ENCODE measurements at places on chromosomes 3 and 15.
A peak's percentile ranks its signal among the peaks of the same experiment; 100 is the strongest.

DNA sequence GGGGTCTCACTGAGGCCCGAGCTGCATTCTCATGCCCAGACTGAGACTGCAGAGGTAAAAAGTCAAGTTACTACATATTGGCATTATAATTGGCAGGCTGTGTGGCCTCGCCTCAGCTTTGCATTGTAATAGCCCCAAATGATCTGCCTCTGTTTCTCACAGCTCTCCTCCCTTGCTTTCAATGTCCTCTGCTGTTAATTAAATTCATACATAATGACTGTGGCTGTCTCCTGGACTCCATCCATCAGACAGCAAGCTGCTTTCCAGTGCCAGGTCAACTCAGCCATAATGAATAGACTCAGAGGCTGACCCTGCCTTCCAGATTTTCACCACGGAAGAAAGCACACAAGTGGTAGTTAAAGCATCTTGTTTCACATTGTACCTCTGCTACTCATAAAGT is 7.6 kb upstream of the RTP4 start:
- DNase-seq = no peak

- no peak for DNase-seq
These were observed 48.8 kb downstream of the EPHA6 start for GRCh38 chr3:96863129-96863740.

- DNase-seq = no peak
These were observed 6.7 kb downstream of the CA12 start for GRCh38 chr15:63374686-63375520.

DNA sequence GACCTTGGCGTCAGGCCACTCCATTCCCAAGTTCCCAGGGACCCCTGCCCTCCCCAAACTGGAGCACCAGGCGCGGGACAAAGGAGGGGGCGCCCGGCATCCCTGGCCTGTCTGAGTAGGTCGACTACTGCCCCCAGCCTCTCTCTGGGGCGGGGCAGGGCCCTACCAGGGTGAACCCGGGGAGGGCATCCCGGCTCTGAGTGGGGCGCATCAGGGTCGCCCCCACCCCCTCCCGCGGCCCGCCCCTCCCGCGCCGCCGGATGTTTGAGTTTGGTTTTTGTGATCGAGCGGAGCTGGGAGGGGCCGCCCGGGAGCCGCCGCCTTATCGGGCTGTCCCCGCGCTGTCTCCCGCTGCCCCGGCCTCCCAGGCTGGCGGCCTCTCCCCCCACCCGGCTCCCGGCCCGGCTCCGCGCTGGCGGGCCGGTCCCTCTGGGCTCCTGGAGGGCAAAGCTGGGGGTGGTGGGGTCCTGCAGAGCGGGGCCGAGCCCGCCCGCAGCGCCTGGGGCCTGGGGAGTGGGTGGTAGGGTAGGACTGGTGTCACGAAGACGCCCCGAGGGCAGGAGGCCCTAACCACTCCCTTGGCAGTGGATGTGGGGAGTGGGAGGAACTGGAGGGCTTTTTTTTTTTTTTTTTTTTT is 47.2 kb upstream of the SMAD6 start:
- no peak for DNase-seq

DNA sequence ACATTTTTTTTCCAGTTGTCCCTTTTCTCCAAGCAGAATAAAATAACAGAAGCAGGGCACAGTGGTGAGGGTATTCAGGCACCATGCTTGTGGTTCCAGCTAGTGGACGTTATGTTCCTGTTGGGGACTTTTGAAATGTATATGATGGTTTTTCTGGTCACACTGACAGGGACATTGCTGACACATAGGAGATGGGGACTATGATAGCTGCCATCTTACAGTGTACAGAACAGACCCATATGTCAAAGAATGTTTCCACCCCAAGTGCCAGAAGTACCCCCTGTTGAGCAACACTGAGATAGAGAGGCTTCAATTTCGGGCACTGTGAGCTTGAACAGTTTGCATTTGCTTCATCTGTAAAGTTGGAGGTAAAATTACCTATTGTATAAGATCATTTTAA is 38.6 kb downstream of the MCTP2 start:
- no peak for DNase-seq

- no peak for DNase-seq
These were observed 182.9 kb upstream of the FEZF2 start for GRCh38 chr3:62556121-62556815.

GRCh38 chr3:171198781-171199472 is 172.4 kb upstream of the SLC2A2 start:
- DNase-seq = no peak

DNA sequence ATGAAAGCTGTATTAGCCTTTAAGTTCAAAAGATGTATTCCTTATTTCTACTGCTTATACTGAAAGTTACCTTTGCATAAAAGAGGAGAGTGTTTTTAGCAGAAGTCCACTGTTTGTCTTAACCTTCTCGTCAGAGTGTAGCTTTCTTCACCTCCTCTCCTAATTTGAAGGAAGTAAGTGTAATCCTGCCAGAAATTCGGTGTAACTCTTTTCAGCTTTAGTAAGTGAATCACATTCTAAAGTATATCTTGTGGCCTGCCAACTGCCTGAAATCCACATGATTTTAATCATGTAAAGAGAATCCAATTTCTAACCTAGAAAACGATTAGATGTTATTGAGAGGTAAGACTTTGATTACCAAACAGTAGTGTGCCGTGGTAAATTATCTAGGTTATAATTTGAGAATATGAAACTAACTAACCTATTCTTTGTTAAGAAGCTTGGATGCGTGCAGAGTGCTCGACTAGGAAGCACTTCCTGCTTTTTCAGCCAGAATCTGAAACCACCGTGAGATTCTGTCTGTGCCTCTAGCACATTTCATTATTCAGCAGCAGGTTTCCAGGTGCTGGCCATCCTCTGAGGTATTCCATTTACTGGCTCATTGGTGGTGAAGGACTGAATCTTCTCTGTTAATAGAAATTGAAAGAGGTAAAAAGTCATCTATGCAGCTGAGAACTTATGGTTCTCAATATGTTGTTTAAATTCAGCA is 7.5 kb downstream of the GYG1 start:
- DNase-seq = peak; percentile 17

DNA sequence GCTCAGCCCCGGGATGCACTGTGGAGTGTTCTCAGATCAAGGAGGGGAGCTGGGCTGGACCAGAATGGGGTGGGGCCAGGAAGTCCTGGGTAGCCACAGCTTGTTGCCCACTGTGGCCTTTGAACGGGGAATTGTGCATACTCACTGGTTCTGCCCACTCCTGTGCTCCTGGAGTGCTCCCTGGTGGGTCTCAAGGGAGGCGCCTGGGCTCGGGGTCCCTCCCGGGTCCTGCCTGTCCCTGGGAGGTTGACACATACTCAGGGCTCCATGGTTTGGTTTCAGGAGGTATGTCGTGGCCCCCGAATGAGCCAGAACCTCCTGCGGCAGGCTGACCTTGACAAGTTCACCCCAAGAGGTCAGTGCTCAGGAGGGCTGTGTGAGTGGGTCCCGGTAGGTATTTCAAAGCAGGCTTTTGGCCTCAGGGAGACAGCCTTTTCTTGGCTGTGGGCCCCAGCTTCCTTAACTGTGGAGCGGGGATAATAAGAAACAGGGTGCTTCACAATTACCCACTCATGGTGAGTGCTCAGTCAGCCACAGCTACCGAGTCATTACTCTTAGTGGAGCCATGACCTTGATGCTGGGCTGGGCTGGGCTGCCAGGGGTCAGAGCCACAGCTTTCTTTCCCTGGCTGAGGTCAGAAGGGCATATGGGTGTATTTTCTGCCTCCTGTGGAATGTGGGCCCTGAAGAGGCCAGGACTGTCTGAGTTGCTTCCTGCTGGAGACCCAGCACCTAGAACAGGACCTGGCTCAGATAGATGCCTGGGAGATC is 7.6 kb downstream of the DNAH1 start:
- no peak for DNase-seq

DNA sequence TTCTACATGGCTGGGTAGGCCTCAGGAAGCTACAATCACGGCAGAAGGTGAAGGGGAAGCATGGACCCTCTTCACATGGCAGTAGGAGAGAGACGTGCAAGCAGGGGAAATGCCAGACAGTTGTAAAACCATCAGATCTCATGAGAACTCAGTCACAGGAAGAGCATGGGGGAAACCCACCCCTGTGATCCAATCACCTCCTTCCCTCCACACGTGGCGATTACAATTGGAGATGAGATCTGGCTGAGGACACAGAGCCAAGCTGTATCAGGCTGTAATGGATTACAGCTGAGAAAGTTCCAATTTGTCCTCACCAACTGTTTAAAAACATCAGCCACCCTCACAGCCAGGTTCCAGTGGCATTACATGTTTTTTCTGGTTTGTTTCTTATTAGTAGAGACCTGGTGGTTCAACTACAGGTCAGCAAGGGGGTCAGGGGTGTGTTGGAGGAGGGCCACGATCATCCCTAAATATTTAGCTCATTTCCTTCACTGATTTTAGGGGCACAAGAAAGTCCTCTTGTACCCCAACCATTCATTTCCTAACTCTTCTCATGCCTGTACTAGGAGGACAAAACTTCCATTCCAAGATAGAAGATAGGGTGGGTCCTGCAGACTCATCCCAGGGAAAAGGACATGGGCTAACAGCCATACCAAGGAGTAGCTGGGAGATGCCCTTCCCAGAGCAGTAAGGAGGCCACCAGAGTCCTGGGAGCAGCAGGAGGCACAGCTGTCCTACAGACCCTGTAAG is 54.4 kb downstream of the ANXA2 start:
- DNase-seq = no peak

- DNase-seq = no peak
These were observed 460.0 kb upstream of the RARB start for GRCh38 chr3:24968036-24968435.

DNA sequence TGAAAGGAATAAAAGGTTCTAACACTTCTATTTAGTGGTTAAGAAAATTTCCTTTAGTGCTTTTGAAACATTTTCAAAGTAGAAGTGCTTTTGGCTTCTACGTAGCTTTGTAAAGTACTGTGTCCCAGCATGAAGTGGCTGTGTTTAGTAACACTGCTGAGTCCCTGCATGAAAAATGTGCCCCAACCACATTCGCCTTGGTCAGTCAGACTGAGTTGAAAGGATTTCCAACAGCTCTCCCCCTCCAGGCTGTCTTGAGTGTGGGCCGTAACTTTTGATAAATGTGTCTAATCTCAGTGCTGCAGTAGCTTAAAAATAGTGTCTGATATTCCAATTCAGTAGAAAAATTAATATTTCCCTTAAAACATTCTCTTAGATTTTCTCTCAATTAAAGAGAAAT is 115.0 kb downstream of the NR1D2 start:
- DNase-seq = no peak

DNA sequence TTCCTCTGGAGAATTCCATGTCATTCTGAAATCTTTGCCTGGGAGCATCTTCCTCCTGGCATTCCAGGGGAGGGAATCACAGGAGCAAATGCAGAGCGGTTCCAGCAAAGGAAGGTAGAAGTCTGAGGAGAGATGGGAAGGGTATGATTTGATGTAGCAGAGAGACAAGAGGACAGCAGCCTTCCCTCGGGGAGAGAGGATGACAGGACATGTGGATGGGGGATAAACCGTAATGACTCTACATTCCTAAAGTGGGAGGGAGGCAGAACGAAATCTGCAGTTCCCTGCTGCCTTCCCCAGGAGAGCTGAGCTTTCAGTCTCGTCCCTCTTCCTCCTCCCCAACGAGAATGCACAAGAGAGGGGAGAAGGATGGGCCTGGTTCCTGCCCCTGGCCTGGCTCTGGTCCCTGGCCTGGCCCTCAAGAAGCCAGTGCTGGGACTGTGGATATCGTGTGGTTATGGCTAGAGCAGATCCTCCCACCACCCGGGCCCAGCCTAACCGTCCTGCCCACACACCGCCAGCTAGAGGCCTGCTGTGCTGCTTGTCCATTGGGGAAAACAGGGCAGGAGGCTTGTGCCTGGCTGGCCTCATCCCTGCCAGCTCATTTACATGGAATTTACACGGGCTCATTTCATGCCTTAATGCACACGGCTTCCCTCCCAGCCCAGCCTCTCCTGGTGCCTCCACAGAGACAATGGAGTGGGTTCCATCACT is 26.6 kb downstream of the SEMA7A start:
- no peak for DNase-seq

DNA sequence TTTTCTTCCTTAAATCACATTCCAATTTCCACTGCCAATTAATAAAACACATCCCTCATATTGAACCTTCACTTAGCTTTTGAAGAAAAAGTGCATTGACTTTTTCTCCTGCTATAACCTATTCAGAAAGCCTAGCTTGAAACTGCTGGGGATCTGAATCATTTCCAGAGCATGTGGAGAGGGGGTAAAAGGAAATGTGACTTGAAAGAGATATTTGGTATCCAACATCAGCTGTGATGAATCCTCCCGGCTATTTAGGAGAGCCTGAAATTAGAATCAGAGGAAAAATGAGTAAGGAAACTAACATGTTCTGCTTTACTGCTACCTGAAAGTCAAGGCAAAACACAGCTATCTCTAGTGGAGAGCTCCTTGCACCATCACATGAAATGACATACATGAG is 2.6 kb upstream of the GNB5 start:
- no peak for DNase-seq

DNA sequence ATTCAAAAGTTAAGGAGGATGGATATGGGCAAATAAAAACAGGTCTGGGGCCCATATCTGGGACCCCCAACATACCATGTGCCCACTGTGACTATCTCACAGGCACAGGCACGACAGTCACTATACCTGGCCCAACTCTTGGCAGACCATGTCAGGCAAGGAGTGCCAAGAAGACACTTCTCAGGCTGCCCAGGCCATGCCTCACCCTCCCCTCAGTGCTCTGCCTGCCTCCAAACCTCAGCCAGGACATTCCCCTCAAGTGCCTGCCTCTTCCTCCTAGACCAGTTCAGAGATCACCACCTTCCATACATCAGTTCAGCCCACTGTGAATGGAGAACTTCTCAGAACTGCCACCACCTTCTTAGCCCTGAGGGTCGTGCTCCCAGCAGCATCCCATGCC is 4.4 kb upstream of the SEMA7A start:
- DNase-seq = no peak

GRCh38 chr15:71083349-71083748 is 31.9 kb upstream of the THSD4 start:
- no peak for DNase-seq

GRCh38 chr3:197028728-197029510 is 698 bp downstream of the MELTF start:
- no peak for DNase-seq

GRCh38 chr15:48373821-48374451 is 42.7 kb downstream of the DUT start:
- DNase-seq = no peak

- no peak for DNase-seq
These were observed 25.5 kb downstream of the TBC1D2B start for GRCh38 chr15:78052001-78052401.

- no peak for DNase-seq
These were observed 378.5 kb downstream of the ERC2 start for GRCh38 chr3:56089739-56090138.

- no peak for DNase-seq
These were observed 233.6 kb upstream of the CTDSPL start for GRCh38 chr3:37627951-37628620.

GRCh38 chr3:42632146-42632545 is 21.4 kb upstream of the ZBTB47 start:
- no peak for DNase-seq

DNA sequence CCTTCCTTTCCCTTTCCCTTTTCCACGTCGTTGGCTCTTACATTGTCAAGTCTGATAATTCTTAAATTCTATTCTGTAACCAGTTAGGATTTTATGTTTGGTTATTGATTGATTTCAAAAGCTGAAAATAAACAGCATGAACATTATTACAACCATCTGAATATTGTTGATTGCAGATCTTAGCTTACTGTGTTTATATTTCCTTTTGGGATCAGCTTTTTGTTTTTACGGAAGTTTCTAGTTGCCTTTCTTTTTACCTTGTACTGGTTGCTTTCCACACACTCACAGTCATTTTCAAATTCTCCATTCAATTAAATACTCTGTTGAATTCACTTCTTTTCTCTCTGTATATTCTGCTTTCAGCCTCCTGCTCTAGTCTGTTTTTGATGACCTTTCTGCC is 16.6 kb downstream of the ZNF35 start:
- no peak for DNase-seq

All from NCI-H187 treated with DMSO at 0.1 percent for 48 hours (cell line).